Uterus (tissue), 4 donors: ENCODE measurements at places on chromosomes 4 and X. TPM values are rescaled to one million over a fixed set of nuclear protein-coding genes. Genes with fewer than 3 reads are reported as not detected.
A peak's percentile ranks its signal among the peaks of the same experiment; 100 is the strongest.

GC gene
- 0.46 TPM for total RNA-seq

GRCh38 chrX:143757887-143758286 lies 37.3 kb upstream of the SPANXN2 start:
- no peaks in the 10 kb centered on the region for H3K4me1 ChIP-seq
- no peak overlapping the region for H3K4me3 ChIP-seq
- no peaks in the 10 kb centered on the region for H3K36me3 ChIP-seq
- no peaks in the 10 kb centered on the region for H3K27me3 ChIP-seq
- H3K27ac ChIP-seq, result no peak overlapping the region

GRCh38 chr4:72055566-72055965 lies 23.8 kb downstream of the NPFFR2 start:
- DNase-seq, result no peak
- H3K27me3 ChIP-seq, result no peaks in the 10 kb centered on the region
- H3K36me3 ChIP-seq, result no peaks in the 10 kb centered on the region
- H3K27ac ChIP-seq, result no peak overlapping the region
- H3K4me3 ChIP-seq, result no peak overlapping the region

DNA sequence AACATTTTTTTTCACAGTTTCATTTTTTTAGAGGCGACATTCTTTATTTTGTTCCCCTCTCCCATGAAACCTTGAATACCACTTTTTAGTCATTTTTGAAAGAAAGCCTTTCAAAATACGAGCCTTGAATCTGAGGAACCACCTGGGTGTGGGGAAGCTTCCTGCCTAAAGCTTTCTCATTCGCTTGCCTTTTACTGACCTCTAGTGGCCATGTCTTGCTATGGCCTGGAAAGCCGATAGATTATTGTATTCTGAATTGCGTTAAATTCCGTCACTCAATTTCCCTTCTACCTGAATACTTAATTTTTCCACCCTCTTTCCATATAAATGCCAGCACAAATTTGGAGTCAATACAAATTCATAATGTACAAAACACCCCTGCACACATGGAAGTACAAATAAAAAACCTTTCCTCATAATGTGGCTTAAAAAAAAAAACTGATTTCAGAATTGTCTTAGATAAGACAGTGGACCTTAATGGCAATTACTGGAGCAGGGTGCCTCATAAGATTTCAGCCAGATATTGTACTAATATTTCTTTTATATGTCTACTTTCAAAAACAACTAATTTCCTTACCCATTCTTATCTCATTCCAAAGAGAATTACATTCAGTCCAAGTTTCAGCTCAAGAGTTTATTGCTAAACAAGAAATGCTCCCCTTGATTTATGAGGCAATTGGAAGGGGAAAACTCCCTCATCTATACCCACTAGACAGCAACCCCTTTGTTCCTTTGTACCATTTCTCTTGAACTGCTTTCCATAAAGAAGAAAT lies 217.9 kb downstream of the CENPC start:
- peak; percentile 18 for DNase-seq
- no peaks in the 10 kb centered on the region for H3K27me3 ChIP-seq
- no peaks in the 10 kb centered on the region for H3K36me3 ChIP-seq
- H3K4me3 ChIP-seq, result no peak overlapping the region
- H3K27ac ChIP-seq, result no peak overlapping the region

GRCh38 chr4:128787509-128788311 lies 21.8 kb upstream of the JADE1 start:
- no peaks in the 10 kb centered on the region for H3K36me3 ChIP-seq
- no peaks in the 10 kb centered on the region for H3K4me1 ChIP-seq
- H3K4me3 ChIP-seq, result no peak overlapping the region
- H3K27ac ChIP-seq, result no peak overlapping the region
- H3K27me3 ChIP-seq, result no peaks in the 10 kb centered on the region
